ENCODE measurements at places on chromosomes 3 and 15. TPM values are rescaled to one million over a fixed set of nuclear protein-coding genes. Genes with fewer than 3 reads are reported as not detected.

The OIP5 gene
- not detected for total RNA-seq

The UCN2 gene
- total RNA-seq, result not detected

The UBE3A gene
- total RNA-seq, result 72.4 TPM

The WWTR1 gene
- 243 TPM for total RNA-seq

DNA sequence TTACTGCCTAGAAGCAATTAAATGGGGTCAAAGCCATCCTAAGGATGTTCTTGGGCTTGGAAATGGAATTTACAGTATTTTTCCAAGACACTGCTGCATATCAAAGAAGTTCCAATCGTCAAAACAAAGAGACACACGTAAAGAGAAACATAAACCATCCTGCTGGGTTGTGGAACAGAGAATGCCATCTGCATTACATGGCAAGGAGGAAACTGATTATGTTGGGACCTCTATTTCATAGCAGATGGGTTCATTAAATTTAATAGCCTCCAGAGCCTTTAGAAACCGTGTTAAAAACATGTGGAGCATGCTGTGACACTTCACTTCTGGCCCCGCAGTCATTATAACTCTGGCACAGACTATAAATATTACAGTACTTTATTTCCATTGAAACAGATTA, 154.6 kb downstream of the LRTM1 start:
- DNase-seq, result no peak

GRCh38 chr15:71562251-71562650, 248.1 kb upstream of the NR2E3 start:
- DNase-seq, result no peak

Measured in sigmoid colon (tissue), 7 donors.